Activated CD8-positive, alpha-beta memory T cell treated with anti-CD3 and anti-CD28 coated beads, Interleukin-2, amount 10 ng/mL, durations not matched to agents 7 days and 5 days (primary cell): ENCODE measurements at places on chromosomes 1 and 21.

GRCh38 chr1:226017070-226017469 is 17.9 kb upstream of the SDE2 start:
- no peak for DNase-seq

DNA sequence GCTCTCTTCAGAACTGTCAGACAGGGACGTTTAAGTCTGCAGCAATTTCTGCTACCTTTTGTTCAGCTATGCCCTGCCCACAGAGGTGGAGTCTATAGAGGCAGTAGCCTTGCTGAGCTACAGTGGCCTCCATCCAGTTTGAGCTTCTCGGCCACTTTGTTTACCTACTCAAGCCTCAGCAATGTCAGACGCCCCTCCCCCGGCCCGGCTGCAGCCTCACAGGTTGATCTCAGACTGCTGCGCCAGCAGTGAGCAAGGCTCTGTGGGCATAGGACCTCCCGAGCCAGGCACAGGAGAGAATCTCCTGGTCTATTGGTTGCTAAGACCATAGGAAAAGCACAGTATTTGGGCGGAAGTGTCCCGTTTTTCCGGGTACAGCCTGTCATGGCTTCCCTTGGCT is 89.9 kb upstream of the PDC start:
- DNase-seq, result no peak

GRCh38 chr1:28097100-28097472 is 8.7 kb upstream of the EYA3 start:
- no peak for DNase-seq

- no peak for DNase-seq
Observed at GRCh38 chr1:229666585-229666984, 40.5 kb downstream of the URB2 start.

DNA sequence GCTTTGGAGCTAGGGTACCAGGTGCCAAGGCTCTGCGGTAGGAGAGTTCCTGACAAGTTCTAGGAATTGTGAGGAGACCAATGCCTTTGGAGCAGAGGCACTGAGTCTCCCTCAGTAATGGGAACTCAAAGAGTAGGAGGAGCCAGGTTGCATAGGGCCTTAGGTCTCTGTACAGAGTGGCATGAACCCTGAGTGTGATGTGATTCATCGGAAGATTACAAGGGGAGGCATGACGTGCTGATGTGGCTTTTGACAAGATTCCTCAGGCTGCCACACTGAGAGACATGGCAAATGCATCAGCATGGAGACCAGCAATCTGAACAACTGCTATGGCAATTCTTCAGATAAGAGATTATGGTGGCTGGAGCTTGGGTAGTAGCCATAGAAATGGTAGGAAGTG is 94.6 kb upstream of the SLC44A3 start:
- no peak for DNase-seq

DNA sequence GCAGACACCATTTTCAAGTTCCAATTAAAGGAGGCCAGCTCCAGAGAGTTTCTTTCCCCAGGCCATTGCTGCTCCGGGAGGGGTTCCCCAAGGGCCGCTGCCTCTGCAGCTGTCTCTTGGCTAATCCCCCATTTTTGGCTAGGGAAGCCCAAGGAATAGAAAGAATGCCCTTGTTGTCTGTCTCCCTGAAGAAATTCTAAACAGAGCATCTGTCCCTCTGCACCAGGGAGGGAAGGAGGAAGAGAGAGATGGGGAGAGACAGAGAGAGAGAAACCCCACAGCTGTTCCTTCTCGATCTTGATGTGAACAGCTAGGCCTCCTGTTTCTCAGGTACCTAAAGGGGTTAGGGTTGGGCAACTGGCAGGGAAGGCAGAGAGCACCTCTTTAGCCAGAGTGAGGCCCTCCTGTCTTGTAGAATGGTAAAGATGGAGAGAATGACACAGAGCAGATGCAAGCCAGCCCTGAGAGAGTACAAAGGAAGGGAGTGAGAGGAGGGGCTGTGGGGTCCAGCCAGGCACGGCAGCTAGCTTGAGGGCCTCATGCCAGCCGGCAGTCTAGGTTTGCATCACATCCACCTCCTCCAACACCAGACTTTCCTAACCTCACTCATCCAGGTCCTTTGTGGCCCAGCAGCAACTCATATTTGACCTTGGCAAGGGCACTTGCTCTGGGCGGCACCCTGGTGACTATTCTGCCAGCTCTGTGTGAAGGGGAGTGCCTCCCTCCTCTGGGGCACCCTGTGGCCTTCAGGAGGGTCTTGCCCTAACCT is 13.1 kb downstream of the OPTC start:
- DNase-seq, result no peak

- DNase-seq, result no peak
Observed at GRCh38 chr1:245434280-245434679, 279.5 kb downstream of the KIF26B start.

- DNase-seq, result no peak
Observed at GRCh38 chr1:220511179-220511578, 16.8 kb upstream of the MARK1 start.

GRCh38 chr1:84253891-84254290 is 47.6 kb upstream of the SAMD13 start:
- no peak for DNase-seq

DNA sequence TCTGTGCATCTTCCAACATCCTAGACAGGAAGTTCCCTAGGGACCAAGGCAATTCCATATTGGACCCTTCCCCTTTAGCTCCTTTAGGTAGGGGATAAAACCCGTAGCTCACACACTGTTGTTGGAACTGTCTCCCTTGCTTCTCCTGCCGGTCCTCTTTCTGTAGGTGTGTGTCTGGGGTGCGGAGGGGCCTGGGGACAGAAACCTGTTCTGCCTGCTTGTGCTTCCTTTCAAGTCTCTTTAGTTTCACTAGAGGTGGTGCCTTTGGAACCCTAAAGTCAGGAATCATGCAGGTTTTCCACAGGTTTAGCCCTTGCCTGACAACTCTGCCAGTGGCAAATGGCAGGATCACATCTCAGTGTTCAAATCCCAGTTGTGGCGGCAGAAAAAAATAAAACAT is 74.6 kb upstream of the PTGFRN start:
- no peak for DNase-seq

- no peak for DNase-seq
Observed at GRCh38 chr1:55844322-55844721, 629.2 kb upstream of the USP24 start.
